ENCODE measurements at places on chromosomes 6 and 20.

- DNase-seq: no peak
These were observed 50.5 kb upstream of the FRMD1 start for GRCh38 chr6:168129292-168130167.

DNA sequence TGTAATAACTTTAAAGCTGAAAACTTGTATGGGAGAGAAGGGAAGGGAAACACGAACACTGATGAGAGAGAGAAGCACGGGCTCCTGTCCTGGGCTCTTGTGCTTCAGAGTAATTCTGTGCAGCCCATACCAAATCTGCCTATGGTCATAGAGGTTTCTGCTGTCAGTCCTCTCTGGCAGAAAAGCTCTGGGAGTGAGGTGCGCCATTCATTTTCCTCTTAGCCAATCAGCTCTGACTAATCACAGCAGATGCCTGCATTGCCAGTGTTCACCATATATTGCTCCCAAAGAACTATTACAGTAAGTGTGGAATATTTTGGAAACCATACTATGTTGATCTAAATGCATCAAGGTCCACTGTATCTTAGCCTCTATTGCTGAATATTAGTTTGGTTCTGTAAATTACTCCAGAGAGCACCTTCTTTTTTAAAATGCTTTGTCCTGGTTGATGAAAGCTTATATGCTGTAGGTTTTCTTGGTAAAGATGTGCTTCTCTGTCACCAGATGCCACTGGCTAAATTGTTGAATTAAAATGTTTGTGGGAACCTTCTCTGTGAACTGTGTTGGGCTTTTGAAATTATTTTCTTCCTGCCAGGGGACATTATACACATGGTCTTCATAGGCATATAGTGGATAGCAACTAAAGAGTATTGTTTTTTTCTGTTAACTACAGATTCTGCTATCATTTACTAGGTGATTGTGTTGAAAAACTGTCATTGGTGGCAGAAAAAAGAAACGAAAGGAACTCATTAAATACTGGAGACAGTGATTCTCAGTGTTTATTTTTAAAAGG is 38.3 kb downstream of the DCBLD1 start:
- DNase-seq: no peak

- no peak for DNase-seq
These were observed 83.9 kb upstream of the SIRPG start for GRCh38 chr20:1741309-1742048.

DNA sequence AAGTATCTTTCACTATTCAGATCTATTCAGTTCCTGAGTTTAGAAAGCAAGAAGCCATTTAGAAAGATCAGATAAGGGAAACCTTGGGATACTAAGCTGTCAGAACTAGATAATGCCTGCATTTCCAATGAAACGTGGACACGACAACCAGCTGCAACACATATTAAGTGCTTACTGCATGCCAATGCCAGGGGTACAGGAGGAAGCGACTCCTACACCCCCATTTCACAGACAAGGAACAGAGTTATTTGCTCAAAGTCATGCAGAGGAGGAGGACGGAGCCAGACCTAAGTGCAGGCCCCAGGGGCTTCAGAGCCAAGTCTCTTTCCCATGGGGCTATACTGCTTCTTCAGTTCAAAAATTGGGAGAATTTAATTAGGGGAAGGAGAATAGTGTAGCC is 62.4 kb downstream of the PREX1 start:
- no peak for DNase-seq

GRCh38 chr6:125097186-125097585 is 56.4 kb upstream of the TPD52L1 start:
- DNase-seq: no peak

GRCh38 chr6:158391276-158391675 is 79.0 kb downstream of the TULP4 start:
- DNase-seq: no peak

DNA sequence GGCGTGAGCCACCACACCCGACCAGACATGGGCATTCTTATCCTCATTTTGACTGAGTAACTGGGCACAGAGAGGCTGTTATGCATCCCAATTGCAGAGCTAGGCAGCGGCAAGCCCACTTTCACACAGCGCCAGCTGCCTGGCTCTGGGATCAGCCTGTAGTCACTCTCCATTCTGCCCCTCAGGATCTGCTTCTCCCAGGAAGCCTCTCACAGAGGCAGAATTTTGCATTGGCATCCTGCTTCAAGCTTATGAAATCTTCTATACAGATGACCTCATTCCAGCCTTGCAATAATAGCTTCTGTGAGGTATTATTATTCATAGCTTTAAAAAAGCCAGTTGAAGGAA is 37.0 kb upstream of the IER3 start:
- DNase-seq: no peak

All from amygdala (tissue), 56 donors.